Gastrocnemius medialis (tissue), 4 donors: ENCODE measurements at places on chromosomes 16 and 17. TPM values are rescaled to one million over a fixed set of nuclear protein-coding genes. Genes with fewer than 3 reads are reported as not detected.

The EVPL gene
- total RNA-seq = not detected

The SLC5A11 gene
- total RNA-seq = not detected

The SPNS3 gene
- total RNA-seq = not detected

DNA sequence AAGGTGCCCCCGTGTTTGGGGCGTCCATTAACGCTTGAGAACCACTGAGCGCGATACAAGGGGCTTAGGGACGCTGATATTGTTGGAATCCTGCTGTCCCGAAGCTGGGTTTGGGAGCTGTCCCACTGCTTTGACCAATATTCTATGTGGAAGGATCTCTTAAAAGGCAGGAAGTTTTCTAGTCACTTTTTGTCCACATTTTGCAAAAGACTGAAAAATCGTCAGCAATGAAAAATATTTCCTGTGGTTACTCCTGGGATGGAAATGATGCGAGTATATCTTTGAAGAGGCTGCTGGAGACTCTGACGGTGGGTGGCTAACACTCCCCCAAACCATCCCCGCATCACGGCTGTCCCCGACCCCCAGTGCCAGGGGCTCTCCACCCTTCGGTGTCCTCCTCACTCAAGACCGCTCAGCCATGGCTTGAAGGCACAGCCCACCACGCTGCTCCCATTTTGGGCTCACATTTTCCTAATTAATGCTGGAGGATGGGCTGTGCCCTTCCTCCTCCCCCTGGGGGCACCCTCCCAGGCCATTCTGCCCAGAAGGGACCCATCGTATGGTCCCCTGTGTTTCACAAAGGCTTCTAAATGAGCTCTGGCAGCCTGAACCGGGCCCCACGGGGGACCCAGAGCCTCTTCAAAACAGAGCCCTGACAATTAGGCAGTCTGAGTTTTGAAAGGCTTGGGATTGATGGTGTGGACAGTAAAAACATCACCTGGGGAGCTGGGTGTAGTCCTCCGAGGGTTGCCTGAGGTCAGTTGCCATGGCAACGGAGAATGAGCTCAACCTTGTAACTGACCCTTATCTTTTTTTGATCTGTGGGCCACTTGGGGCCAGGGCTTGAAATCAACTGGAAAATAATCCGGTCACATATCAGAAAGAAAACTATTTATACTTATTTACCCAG, 158.6 kb downstream of the C16orf78 start:
- no peak overlapping the region for H3K4me3 ChIP-seq
- H3K27ac ChIP-seq = no peak overlapping the region
- H3K36me3 ChIP-seq = no peaks in the 10 kb centered on the region
- H3K4me1 ChIP-seq = peaks cover 3% of the 10 kb centered on the region
- no peaks in the 10 kb centered on the region for H3K27me3 ChIP-seq

The LGALS9B gene
- not detected for total RNA-seq

GRCh38 chr16:13552062-13552959, 367.6 kb upstream of the ERCC4 start:
- H3K27ac ChIP-seq = no peak overlapping the region
- no peaks in the 10 kb centered on the region for H3K4me1 ChIP-seq
- no peaks in the 10 kb centered on the region for H3K36me3 ChIP-seq
- H3K27me3 ChIP-seq = no peaks in the 10 kb centered on the region
- no peak for DNase-seq
- H3K4me3 ChIP-seq = no peak overlapping the region

GRCh38 chr16:27387724-27388123, 14.2 kb upstream of the IL21R start:
- H3K4me1 ChIP-seq = no peaks in the 10 kb centered on the region
- no peak overlapping the region for H3K27ac ChIP-seq
- H3K36me3 ChIP-seq = no peaks in the 10 kb centered on the region
- no peak overlapping the region for H3K4me3 ChIP-seq
- no peak for DNase-seq

The CFAP52 gene
- not detected for total RNA-seq

GRCh38 chr16:88705076-88705684, 1.0 kb downstream of the RNF166 start:
- DNase-seq = no peak
- peak overlapping the region; percentile 80 for H3K27ac ChIP-seq
- H3K27me3 ChIP-seq = no peaks in the 10 kb centered on the region
- peaks cover 33% of the 10 kb centered on the region for H3K4me1 ChIP-seq

GRCh38 chr17:81489012-81489997, 23.3 kb downstream of the ACTG1 start:
- no peaks in the 10 kb centered on the region for H3K36me3 ChIP-seq
- no peak for DNase-seq
- H3K4me3 ChIP-seq = no peak overlapping the region
- no peak overlapping the region for H3K27ac ChIP-seq

DNA sequence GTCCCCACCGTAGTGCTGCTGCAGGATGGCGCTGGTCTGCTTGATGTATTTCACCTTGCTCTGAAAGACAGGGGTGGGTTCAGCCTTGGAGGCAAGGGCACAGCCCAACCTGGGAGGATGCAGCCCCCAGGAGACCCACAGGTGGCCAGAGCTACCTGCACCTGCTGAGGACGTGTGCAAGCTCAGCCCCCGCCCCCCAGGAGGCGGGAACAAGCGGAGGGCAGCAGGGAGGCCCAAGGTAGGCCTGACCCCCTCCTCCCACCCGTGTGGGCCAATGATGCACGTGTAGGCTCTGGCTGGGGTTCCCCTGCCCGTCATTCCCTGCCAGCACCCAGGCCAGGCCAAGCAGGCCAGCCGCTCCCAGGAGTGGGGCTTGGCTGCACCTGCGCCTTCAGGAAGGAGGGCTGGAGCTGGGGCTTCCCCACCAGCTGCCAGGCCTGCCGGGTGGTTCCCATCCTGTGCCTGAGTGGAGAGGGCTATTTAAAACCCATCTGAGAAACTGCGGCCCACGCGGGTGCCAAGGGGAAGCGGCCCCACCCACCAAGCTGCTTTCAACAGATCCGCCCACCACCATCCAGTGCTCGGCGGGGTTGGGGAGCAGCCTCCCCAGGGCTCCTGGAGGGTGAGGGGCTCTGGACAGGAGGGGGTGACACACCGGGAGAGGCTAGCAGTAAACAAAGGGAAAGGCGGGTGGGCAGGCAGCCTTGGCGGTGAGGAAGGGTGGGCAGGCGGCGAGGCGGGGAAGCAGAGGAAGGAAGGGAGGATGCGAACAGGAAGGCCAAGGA, 3.8 kb downstream of the NTHL1 start:
- no peak overlapping the region for H3K27ac ChIP-seq
- peaks cover 51% of the 10 kb centered on the region for H3K4me1 ChIP-seq
- H3K4me3 ChIP-seq = no peak overlapping the region
- H3K27me3 ChIP-seq = no peaks in the 10 kb centered on the region
- DNase-seq = no peak
- no peaks in the 10 kb centered on the region for H3K36me3 ChIP-seq

DNA sequence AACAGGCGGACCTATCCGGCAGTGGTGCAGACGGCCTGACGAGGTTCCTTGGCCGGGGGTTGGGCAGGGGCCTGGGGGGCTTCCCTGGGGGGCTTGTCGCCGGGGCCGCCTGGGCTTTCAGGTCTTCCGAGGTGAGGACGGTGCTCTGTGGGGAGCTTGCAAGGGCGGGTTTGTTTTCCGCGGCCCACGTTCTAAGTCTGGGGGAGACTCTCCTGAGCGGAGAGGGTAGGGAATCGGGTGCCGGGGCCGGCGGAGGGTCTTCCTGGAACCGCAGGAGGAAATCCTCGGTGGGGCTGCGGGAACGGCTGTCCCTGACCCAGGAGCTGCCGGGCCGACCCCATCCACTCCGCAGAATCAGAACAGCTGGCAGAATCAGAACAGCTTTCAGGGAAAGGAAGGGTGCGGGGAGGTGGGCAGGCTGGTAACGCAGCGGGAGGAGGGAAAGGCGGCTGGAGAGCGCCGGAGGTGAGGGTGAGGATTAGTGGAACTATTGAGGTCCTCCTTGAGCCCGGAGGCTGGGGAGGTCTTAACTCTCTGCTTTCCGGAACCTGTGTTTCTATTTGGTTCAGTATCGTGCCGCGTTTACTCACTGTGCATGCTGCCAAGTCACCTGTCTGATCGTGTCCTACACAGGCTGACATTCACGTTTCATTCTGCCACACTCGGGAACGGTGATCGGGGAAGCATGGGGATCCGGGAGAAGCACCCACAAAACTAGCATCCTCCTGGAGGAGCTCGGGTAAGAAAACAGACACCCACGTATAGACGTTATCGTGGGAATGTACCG, 28.9 kb downstream of the CPSF4L start:
- peak overlapping the region; percentile 99 for H3K4me3 ChIP-seq
- peaks cover 22% of the 10 kb centered on the region for H3K36me3 ChIP-seq
- H3K27me3 ChIP-seq = no peaks in the 10 kb centered on the region

The MYO15A gene
- not detected for total RNA-seq

The WFIKKN2 gene
- total RNA-seq = 0.09 TPM

DNA sequence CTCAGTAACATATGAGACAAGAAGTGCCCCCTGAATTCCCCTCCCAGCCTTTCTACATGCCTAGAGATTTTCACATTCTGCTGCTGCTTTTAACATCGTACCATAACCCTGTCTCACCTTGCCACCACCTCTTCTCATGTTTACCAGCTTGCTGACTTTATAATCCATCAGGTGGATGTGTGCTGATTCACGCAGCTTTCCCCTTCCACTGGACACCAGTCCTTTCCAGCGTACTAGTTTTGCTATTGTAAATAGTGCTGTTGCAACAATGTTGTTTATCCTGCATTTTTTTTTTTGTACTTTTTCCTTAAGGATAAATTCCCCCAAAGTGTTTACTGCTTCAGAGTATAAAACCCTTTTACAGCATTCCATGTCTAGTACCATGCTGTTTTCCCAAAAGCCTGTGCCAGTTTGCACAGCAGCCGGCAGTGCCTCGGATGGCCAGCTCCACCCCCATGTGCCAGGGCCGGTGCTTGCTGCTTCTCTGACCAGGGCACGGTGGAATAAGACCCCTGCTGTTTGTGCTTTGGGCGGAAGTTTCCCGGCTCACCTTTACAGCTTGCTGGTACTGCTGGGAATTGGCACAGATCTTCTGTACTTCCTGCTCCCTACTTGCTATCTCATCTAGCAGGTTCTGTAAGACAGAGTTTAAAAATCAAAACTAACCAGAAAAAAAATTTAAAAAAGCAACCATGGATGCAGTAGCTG, 41.3 kb downstream of the UBN1 start:
- H3K4me3 ChIP-seq = no peak overlapping the region
- no peaks in the 10 kb centered on the region for H3K27me3 ChIP-seq
- H3K36me3 ChIP-seq = no peaks in the 10 kb centered on the region
- no peaks in the 10 kb centered on the region for H3K4me1 ChIP-seq
- no peak for DNase-seq

DNA sequence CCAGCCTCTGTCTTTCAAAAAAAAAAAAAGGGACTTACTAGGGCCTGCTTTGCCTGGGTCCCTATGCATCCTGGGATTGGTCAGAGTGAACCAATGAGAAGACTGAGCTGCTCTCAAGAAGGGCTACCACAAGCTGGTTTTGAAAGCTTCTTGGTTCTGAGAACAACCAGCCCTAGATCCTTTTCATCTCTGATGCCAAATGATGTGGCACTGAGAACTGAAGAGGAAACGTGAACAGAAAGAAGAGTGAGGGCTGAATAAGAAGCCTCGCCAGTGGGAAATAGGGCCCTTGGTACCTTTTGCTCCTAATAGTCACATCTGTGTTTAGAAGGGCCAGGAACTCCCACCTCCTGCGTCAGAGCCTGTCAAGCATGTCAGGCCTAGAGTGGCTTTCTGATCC, 10.7 kb downstream of the TACO1 start:
- DNase-seq = no peak
- H3K36me3 ChIP-seq = no peaks in the 10 kb centered on the region
- H3K4me1 ChIP-seq = no peaks in the 10 kb centered on the region
- no peaks in the 10 kb centered on the region for H3K27me3 ChIP-seq
- no peak overlapping the region for H3K27ac ChIP-seq

The MILR1 gene
- total RNA-seq = not detected

- peak; percentile 19 for DNase-seq
- peaks cover 27% of the 10 kb centered on the region for H3K4me1 ChIP-seq
- H3K4me3 ChIP-seq = no peak overlapping the region
- peaks cover 3% of the 10 kb centered on the region for H3K27me3 ChIP-seq
Observed at GRCh38 chr17:17416400-17417360, 60.1 kb upstream of the MED9 start.

GRCh38 chr16:81005610-81006161, 999 bp downstream of the CMC2 start:
- H3K27ac ChIP-seq = peak overlapping the region; percentile 99
- H3K4me3 ChIP-seq = peak overlapping the region; percentile 98
- DNase-seq = no peak
- no peaks in the 10 kb centered on the region for H3K27me3 ChIP-seq
- H3K36me3 ChIP-seq = no peaks in the 10 kb centered on the region

The FAM234A gene
- 85.2 TPM for total RNA-seq

DNA sequence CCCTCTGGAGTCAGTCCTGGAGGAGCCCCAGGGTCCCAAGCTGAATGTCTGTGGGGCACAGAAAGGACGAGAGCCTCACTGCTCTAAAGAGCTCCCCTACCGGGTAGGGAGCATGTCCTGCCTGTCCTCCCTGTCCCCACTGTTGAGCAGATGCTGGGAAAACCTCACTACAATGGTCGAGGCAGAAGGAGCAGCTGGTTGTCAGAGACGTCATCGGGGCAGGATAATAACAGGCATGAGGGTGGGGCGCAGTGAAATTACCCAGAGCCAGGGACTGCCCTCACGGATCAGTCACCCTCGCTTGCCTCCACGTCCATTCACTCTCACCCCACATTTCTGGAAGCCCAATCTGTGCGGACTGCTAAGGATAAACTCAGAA, 538 bp downstream of the TM4SF5 start:
- no peak overlapping the region for H3K27ac ChIP-seq
- no peaks in the 10 kb centered on the region for H3K4me1 ChIP-seq
